SK-MEL-5 (cell line): ENCODE measurements at places on chromosomes 12 and 14. TPM values are rescaled to one million over a fixed set of nuclear protein-coding genes. Genes with fewer than 3 reads are reported as not detected.

TSPAN19 gene
- 0.48 and 0.69 TPM in 2 replicates for total RNA-seq

NPAS3 gene
- 0.90 and 2.4 TPM in 2 replicates for total RNA-seq

SERPINA5 gene
- 0.16 and 0.32 TPM in 2 replicates for total RNA-seq

LRP1-AS gene
- not detected in 2 replicates for total RNA-seq

CD163 gene
- not detected in 2 replicates for total RNA-seq

HRK gene
- total RNA-seq, result 11.1 and 11.9 TPM in 2 replicates

REP15 gene
- total RNA-seq, result 0.13 and 1.4 TPM in 2 replicates

GRCh38 chr12:53218551-53219291 lies 11.7 kb upstream of the ITGB7 start:
- no peak for DNase-seq

DNA sequence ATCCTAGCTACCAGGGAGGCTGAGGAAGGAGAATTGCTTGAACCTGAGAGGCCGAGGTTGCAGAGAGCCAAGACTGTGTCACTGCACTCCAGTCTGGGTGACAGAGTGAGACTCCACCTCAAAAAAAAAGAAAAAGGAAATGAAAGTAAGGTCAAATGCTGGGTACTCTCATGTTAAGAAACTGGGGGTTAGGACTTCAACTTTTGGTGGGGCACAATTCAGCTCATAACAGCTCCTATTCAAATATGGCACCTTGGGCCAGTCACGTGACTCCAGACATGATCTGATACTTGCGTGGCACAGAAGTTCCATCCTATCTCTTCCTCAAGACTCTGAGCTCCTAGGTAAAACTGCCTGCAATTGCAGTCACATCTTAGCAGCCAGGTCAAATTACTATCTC lies 142.7 kb downstream of the EGLN3 start:
- DNase-seq, result no peak

- no peak for DNase-seq
These were observed 46.7 kb upstream of the ATP23 start for GRCh38 chr12:57894399-57895292.

GRCh38 chr12:102535306-102535705 lies 54.9 kb upstream of the IGF1 start:
- DNase-seq, result no peak

DNA sequence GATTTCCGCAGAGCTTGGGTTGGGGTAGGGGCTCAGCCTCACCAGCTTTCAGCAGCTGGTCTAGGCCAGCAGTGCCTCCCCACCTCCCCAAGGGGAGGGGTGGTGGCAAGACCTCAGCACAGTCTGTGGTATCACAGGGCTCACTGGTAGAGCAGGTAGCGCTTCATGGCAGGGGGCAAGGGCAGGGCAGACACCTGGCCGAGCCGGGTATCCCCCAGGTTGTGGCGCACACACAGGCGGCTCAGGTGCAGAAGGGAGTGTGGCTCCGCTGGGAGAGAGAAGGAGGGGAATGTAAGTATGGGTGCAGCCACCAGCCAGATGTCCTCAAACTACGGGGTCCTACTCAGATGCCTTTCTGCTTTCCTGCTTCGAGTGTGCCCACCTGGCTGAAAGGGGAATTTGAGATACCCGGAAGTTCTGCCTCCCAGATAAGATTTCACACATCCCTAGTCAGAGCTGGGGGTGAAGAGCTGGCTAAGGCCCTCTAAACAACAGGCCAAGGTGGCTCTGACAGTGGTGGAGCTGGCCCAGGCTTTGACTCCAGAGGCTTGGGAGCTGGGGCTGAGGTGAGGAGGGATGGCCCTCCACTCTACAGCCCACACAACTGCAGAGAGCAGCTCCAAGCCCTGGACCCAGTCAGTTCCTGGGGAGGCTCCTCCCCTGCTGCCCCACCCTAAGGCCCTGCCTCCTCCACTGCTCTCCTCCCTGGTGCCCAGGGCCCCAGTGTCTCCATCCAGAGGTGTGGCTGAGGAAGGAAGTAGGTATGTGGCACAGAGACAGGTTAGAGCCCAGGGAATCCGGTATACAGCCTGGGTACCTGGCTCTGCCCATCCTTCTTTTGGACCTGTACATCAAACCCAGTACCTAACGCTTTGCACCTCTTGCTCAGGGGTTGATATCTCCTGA lies 1.8 kb downstream of the SPSB2 start:
- DNase-seq, result peak; percentile 62

GRCh38 chr12:102474438-102475064 lies 5.8 kb downstream of the IGF1 start:
- DNase-seq, result peak; percentile 16

GRCh38 chr12:62438098-62438692 lies 28.4 kb upstream of the MON2 start:
- DNase-seq, result peak; percentile 71

GRCh38 chr14:50257732-50258131 lies 26.4 kb upstream of the SOS2 start:
- no peak for DNase-seq

- peak; percentile 43 for DNase-seq
These were observed 1.3 kb downstream of the PRPH start for GRCh38 chr12:49296034-49296835.

DNA sequence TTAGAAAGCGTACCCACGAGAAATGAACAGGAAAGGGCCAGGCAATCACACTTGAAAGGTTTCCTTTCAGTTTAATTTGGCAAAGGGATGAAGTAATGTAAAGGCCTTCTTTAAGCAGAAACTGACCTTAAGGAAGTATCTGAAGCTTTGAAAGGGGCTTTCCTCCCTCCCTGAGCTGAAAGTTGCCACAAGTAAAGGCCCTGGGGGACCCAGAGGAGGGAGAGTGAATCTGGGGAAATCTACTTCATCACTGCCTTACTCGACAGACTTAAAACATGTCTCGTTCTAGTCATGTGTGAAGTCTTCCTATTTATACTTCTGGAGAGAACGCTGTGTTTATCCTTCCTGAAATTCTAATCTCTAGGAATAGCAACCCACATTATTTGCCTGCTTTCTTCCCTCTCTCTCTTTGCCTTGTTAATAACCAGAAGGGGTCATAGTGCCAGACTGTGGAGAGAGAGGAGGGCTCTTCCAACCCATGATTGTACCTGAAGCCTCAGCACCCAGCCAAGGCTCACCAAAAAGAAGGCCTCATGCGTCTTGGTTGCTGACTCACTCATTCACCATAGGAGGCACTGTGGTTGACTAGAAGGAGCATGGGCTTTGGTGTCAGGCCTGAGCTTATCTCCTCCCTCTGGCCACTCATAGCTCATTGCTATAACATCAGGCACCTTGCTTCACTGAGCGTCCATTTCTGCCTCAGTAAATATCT lies 10.2 kb upstream of the GPX2 start:
- DNase-seq, result peak; percentile 53

DNA sequence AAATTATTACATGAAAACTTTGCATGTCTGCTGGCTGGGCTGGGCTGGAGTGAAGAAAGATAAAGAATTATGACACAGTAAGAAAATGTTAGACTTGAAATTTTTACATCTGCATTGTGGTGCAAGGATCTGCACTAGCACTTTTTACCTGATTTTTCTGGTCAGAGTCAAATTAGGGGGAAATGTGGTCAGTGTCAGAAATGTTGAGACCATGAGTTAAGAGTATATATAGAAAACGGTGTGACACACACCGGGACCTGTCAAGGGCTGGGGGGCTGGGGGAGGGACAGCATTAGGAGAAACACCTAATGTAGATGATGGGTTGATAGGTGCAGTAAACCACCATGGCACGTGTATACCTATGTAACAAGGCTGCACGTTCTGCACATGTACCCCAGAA lies 90.3 kb downstream of the IGF1 start:
- DNase-seq, result no peak

DNA sequence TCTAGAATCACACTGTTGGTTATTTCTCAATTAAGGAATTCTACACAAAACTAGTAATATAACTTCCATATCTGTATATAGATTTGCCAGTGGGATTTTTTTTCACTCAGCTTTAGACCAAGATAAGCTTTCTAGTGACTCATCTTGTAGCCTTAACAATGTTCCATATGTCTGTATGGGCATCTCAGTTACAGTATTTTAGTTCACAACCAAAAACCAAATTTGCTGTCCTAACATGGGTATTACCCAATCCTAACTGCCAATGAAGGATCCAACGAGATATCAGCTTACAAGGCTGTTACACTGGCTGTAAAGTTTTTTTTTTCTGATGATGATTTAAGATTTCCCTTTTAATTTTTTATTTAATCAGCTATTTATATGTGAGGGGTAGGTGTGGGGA lies 31.5 kb upstream of the KRR1 start:
- DNase-seq, result no peak

DNA sequence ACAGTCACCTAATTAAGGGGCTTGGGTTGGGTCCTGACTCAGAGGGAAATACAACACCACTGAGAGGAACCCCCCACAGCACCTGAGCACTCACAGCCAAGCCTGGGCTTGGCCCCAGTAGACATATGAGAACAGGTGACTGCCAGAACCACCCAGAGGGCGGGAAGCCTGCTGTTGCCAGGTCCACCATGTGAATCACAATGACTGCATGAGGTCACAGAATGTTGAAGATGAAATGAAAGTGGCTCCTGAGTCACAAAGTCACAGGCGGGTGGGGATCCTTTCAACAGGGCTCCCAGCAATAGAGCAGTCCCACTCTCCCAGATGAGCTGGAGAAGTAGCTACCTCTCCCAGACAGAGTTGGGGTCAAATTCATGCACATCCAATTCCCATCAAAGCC lies at the start of gene LRRC74A:
TSS of gene LRRC74A (plus strand) at position 287 of the 400 bp plus-strand sequence. CDS start 290 bp downstream, outside the sequence.
- DNase-seq, result no peak

DNA sequence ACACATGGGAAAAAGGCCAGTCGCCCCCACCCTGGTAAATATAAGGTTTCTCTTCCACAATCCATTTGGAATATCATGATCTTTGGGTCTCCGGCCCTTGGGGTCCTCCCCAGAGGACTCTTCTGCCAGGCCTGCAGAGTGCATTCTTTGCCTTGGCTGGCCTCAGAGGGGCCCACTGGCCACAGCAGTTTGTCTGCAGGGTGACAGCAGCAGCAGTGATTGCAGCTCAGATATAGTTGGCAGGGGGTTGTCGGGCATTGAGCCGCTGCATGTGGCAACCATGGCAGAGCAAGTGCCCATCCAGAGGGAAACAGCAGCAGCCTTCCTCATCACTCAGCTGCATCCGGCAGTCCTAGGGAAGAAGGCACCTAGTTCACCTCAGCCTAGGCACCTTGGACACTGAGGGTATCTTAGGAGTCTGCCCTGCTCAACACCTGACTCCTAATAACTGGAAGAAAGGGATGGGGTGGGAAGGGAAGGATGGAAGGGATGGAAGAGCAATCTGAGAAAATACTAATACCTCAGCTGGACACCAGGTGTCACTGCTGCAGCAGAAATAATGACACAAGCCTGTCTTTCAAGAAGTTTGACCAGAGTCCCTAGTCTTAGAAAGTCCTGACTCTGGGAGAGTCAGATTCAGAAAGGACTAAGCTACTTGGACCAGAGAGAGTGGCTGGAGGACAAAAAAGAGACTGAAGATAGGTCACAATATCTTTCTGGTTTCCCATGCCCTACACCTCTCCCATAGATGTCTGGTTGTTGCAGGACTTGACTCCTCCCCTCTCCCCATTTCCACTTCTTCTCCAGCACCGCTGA lies 8.9 kb downstream of the AJUBA start:
- peak; percentile 64 for DNase-seq
